ENCODE measurements at places on chromosomes 3 and 15.

DNA sequence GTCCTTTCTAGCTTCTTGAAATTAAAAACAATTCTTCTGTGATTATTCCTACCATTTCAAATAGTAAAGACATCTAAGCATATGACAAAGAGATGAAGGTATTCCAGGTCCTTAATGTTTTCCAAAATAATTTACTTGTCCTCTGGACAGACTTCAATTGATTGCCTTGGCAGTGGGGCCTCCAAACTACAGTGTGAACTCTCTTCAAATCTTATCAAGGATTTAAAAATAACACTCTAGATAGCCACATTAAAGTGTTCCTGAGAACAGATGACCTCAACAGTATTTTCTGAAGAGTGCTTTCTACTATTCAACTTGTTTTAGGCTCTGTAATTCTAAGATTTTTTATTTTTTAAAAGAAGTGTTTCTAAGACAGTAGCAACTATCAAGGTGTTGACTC is 7.9 kb upstream of the MLF1 start:
- ATAC-seq, result no peak

DNA sequence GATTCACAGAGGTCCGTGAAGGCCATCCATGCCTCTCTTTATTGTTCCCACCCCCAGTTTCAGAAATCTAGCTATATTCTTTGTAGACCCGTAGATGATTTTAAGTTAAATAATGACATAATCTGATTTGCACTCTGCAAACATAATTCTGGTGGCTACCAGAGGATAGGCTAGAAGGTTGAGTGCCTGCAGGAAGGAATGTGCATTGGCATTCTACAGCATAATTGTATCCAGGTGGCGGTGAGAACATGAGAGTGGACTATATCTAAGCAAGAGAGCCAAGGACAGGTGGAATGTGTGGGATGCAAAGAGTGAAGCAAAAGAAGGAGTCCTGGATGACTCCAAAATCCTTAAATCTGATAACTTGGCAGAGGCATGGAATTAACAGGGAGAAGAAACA is 298.5 kb upstream of the MME start:
- no peak for ATAC-seq

DNA sequence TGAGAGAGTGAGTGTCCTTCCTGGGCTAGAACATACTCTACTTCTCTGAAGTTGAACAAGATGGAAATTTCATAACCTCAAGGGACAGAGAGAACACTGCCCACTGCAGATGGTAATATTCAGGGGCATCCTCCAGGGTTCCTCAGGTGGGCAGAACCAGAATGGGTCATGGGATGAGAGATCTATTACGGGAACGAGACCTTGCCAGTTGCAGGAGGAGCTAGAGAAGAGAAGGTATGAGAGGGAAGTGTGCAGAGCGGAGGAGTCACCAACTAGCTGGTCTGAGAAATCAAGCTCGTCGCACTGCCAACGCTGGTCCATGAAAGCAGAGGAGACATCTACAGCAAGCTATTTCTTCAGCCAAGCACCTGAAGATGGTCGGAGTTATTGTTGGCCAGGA is 184.7 kb downstream of the TJP1 start:
- ATAC-seq, result no peak

DNA sequence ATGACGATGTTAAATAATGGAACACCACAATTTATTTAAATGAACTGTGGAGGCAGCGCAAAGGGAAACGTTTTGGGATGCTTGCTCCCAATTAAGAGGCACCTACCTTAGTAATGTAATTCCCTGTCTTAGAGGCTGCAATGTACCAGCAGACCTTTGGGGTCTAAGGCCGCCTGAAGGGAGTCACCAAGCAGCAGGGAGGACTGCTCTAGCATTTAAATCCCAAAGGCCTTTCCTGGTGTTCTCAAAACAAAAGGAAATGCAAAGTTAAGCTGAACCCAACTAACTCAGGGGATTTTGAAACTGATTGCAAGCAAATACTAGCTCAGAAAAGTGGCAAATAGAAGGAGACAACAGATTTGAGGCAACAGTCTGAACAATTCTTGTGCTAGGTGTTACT is 510.8 kb downstream of the GABRG3 start:
- ATAC-seq, result no peak

DNA sequence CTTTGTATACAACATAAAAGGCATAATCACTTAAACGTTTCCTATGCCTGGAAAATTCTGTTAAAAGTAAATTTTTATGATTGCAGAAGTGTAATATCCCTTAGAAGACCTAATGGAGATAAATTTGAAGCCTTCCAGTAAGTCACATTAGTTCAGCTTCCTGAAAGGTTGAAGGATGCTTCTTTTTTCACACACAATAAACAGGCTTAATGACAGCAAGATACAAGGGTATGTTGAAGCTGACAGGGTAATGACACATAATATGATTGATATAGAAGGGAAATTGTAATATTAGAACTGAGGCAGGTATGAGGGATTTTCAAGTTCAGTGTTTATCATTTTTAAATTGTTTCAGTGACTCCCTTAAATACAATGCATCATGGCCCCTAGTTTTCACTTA is 161.8 kb upstream of the NAALADL2 start:
- no peak for ATAC-seq

- no peak for ATAC-seq
These were observed 39.2 kb downstream of the SLC24A1 start for GRCh38 chr15:65660927-65661326.

DNA sequence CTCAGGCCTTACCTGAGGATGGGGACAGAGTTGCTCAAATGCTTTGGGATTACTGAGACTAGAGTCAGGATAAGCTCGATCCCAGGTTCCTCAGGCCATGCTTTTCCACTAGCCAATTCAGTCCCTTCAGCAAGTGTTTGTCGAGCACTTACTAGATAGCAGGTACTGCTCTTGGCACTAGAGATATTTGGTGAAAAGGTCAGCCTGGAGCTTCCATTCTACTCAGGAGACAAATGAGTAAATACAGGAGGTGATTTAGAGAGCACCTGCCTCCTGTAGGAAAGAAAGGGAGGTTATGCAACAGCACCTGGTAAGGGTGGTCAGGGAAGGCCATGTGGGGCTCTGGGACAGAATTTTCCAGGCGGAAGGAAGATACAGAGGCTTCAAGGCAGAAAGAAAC is 99.9 kb downstream of the CACNA1D start:
- no peak for ATAC-seq

GRCh38 chr15:76298986-76299385 is 12.3 kb downstream of the ETFA start:
- no peak for ATAC-seq

DNA sequence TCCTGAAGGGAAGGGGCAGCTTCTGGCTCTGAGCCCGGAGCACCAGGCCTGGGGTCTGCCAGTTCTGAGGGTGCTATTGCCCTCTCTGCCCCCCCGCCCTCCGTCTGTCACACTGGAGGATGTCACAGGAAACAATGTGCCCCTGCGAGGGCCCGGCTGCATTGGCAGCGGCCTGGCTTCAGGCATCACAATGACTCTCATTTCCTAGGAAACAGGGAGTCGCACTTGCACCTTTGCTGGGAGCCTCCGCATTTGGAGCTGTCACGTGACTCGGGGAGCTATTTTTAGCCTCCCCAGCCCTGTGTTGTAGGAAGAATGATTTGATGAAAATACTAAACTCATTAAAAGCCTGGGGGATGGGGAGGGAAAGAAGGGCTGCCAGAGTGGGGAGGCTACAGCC is 518.9 kb downstream of the SHQ1 start:
- ATAC-seq, result no peak

GRCh38 chr3:148970271-148970670 is 21.1 kb upstream of the GYG1 start:
- no peak for ATAC-seq

GRCh38 chr3:51024765-51025632 is 350.3 kb downstream of the DOCK3 start:
- peak; percentile 65 for ATAC-seq

- ATAC-seq, result no peak
These were observed 10.3 kb downstream of the DCBLD2 start for GRCh38 chr3:98890965-98891910.

GRCh38 chr3:145522893-145523651 is 637.9 kb downstream of the PLOD2 start:
- no peak for ATAC-seq

DNA sequence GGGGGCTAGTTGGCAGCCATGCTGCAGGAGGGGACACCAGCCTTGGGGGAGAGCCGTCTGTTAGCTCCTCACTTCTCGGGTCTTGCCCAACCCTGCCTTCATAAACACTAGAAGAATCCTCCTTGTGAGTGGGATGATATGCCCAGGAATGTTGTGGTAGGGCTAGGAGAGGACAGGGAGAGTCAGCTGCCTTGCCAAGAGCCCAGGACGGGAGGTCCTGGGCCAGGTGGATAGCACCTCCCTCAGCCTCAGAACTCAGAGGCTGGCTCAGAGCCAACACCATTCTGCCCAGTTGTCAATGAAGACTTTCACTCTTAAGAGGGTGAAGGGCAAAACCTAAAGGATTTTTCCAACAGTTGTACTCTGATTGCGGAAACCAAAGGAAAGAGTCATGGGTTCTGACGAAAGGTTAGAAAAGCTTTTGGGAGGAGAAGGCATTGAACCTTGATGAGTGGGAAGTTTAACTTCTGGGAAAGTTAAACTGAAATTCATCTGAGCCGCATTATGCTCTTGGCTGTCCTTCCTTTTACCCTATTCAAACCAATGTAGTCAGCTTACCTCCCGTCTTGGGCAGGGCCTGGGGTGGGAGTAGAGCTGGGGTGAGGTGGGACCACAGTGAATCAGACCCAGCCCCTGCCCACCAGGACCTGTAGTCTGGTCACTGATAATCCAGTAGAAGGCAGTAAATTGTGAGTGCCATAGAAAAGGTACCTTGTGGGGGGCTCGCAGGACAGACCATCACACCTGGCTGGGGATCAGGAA is 81.9 kb downstream of the FAM43A start:
- ATAC-seq, result no peak

DNA sequence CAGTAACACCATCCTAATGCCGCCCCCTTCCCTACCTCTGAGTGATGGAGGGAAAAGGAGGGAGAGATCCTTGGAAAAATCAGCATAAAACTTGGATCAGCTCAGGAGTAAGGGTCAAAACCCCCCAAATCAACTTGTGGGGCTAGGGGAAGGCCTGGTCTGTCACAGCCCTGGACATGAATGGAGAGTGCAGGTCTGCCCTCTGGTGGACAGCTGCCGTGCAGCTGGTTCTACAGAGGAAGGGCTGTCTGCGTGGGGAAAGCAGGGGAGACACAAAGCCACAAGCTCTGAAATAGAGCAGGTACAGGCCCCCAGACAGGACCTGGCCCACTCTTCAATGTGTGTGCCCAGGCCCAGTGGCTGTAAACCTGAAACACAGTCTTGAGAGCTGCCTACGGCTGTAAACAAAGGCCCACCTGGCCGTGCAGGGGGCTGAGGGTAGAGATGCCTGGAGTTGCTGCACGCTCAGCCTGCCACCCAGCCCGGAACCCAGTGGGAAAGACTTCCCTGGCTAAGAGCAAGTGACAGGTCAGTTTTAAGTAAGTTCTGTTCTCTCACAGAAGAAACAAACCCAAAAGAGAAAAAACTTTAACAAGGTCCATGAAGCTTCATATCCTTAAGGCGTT is 16.4 kb downstream of the CLK3 start:
- ATAC-seq, result peak; percentile 40

GRCh38 chr3:188084752-188085583 is 69.0 kb upstream of the LPP start:
- ATAC-seq, result no peak

DNA sequence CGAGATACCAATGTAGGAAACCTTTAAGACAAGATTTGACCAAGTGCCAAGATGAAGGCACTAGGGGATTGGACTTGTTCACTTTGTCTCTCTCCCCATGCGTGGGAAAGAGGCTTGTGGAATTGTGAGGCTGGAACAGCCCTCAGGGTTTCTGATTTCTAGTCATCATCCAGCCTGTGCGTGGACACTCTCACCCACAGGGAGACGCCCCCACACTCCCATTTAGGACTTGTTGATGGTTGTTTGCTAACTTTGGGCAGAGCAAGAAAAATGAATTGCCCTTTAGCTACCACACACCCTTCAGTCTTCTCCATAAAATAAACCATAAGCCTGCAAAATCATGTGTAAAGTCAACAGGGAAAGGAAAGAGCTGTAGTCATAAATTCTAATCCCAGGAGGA is 18.4 kb downstream of the ACKR2 start:
- no peak for ATAC-seq

GRCh38 chr15:76376029-76376428 is 39.5 kb downstream of the ISL2 start:
- ATAC-seq, result no peak

- ATAC-seq, result no peak
These were observed 76.5 kb downstream of the PFN2 start for GRCh38 chr3:149894205-149894604.

GRCh38 chr3:25843332-25843731 is 53.4 kb downstream of the OXSM start:
- no peak for ATAC-seq

DNA sequence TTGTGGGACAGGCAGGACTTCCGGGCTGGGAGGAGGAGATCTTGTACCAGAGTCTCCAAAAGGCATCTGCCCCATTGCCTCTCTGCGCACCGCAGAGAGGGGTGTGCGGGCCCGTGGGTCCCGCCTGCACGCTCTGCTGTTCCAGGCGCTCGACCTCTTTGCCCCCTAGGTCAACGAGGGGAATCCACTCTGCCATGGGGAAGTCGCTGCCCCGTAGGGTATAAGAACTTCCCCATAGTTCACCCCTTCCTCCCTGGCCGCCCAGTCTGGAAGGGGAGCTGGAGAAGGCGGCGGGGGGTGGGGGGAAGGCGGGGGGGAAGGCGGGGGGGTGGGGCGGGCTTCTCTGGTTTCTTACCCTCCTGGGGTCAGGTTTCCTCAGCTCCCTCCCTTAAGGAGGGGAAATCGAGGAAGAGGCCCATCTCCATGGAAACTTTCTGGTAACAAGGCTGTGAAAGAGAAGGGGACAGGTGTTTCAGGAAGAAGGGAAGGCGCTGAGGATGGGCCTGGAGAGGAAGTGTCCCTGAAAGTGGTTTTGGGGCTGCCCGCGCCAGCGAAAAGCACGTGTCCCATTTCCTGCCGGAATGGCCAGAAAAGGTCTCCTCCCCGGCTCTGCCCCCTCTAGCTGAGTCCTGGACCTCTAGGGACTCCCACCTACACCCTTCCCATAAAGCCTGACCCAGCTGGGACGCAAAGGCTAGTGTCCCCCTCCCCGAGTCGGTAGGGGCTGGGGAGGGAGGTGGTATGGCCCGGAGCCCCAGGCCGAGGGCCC is 27.5 kb downstream of the NR1I2 start:
- peak; percentile 8 for ATAC-seq

GRCh38 chr3:26963361-26963743 is 340.8 kb downstream of the LRRC3B start:
- ATAC-seq, result no peak

GRCh38 chr3:112675349-112675748 is 34.4 kb upstream of the CCDC80 start:
- no peak for ATAC-seq

DNA sequence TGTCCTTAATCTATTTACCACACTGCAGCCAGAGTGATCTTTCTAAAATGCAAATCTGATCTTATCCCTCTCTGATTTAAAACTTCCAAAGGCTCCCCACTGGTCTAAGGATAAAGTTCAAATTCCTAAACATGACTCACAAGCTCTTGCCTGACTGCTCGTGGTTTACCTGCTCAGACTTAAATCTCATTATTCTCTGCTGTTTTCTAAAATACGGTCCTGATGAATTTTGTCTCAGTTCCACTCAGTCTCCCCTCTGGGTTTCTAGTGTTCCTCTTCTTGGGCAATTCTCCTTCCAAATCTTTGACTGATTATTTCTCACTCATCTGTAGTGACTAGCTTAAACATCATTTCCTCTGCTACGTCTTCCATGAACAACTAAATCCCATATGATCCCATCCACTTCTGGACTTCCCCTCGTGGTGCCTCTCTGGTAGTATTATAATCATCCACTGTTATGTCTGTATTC is 108.3 kb downstream of the P3H2 start:
- peak; percentile 63 for ATAC-seq
